T1000 (cell line): ENCODE measurements at places on chromosomes 7 and 10.

GRCh38 chr7:101200862-101201599, at the start of gene MOGAT3:
Gene MOGAT3, minus strand, starts transcription at chr7:101201036. Its CDS starts 182 bp downstream, at chr7:101200854.
- no peak for DNase-seq

DNA sequence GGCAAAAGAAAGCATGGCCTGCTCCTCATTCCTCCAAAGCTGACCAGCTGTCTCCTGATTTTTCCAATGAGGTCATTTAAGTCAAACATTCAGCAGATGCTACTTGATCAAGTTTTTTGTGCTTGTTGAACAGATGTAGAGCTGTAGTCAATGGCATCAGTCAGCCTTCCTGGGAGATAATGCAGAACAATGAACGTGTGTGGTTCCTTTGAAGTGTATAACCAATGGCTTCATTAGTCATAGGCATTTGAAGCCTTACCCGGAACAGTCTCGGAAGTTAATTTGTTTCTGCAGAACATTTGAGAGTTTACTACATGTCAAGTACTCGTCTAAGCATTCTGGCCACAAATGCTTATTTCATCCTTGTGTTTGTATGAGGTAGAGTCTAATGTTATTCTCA, 227.1 kb downstream of the ADRA2A start:
- DNase-seq: no peak

- DNase-seq: no peak
Measured at GRCh38 chr7:1696671-1697498, 26.8 kb downstream of the ELFN1 start.

DNA sequence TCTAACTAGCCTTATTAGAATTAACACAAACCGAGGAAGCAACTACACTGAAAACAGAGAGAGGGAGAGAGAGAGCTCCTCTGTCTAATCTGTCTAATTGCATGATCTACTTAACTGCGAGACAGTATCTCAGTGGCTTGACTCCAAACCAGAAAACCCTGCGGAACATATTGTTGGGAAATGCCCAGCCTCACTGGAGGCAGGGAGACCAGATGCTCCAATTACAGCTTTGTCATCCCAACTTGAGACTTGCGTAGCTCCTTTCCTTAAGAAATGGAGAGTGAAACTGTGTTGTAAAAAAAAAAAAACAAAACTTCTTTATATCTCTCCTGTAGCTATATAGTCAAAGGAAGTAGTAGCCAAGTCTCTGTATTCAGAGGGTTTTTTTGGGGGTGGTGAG, 52.0 kb upstream of the ZNRF2 start:
- no peak for DNase-seq
